Omental fat pad (tissue), 4 donors: ENCODE measurements at places on chromosomes 3 and 15.

DNA sequence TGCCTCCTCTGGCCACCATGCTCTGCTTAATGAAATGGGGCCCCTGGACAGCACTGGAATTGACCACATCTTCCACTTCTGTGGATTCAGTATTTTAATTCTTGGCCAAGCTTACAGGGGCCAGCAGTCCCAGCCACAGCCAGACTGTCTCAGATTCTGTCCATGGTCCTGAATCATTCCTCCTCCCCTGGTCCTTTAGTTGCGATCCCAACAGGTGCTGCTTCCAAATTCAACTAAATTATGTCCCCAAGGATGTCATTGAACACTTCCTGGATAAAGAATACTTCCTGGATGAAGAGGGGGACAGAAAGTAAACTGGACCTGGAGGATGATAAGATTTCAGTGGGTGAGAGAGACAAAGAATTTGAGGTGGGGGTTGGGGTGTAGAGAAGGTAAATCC is 111.1 kb upstream of the FOXB1 start:
- DNase-seq: no peak

- no peak for DNase-seq
These were observed 212.8 kb upstream of the EIF1B start for GRCh38 chr3:40096661-40097111.

GRCh38 chr3:17444865-17445264 is 297.6 kb downstream of the TBC1D5 start:
- DNase-seq: no peak

GRCh38 chr3:32781211-32781968 is 36.4 kb upstream of the TRIM71 start:
- no peak for DNase-seq

- no peak for DNase-seq
These were observed 151.6 kb upstream of the CTDSPL start for GRCh38 chr3:37709946-37710640.

DNA sequence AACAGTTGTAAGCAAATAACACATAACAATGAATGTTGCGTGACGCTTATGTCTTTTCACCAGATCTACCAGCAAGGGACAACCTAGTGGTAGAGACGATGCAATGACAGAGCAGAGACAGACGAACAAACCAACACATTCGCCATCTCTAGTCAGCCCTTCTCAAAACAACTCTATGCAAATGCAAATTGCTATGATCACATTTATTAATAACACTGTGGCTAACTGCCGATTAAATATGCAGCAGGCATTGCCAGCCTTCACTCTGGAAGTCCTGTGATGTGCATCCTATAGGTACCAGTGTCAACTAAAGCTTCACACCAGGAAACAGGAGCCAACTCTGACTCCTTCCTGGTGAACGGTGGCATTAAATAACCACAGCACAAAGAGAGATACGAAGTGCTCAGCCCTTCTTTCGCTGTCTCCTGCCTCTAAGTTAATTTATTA is 94.2 kb downstream of the FOXP1 start:
- no peak for DNase-seq

DNA sequence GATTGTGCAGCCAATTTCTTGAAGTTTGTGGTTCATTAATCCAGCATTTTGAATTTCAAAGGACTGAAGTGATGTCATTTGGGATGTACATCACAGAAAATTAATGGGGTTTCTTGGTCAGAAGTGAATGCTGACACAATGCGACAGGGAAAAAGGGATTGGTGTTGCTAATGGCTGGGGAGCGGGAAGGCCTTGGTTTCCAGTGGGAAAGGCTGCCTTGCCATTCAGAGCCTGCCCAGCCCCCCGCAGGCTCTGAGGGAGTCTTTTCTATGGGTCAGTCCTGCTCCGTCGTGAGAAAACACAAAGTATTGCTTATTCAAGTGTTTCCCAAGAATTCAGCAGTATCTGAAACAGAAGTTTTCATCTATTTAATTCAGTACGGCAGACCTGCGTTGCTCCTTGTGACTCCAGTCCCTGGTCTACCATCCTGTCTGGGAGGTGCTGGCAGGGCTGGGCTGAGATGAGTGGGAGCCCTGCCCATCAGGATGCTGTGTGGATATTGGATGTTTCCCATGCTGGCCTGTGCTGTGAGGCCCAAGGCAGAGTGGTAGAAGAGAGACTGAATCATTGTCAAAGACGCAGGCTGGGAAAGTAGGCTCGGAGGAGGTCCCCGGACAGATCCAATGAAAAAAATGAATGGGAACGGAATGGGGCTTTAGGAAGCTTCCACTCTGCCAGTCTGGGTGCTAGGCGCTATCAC is 111.2 kb upstream of the KLHL25 start:
- DNase-seq: no peak

DNA sequence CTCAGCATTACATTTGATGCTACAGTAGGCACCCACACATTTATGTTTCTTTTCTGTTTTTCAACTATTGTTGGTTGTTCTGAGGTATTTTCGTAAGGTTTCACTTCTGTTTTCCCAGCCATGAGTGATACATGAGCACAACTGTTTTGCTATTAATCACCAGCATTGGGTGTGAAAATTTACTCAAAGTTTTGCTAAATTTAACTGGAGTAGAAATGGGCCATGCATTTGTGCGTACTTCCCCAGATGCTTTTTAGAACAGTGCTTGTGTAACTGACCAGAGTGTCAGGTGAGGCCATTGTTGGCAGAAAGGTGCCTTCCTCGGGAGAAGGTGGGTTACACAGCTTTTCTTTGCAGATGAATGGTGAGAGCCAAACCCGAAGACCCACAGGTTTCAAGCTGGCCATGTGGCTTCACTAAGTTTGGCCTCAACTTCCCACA is 70.4 kb downstream of the ST6GAL1 start:
- DNase-seq: no peak

DNA sequence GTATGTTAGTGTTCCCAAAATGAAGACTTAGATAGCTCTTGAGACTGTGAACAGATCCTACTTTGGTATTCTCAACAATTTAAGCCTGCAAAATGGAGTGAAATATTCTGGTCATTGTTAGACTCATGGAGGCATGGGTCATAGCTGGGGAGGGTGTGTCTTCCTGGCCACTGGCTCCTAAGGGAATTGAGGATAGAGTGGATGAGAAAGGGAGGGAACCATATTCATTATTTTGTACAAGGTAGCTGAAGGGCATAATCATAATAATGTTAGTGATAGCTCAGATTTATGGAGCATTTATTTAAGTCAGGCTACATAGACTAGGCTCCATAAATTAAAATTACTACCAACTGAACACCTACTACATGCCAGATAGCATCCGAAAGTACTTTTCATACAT is 253.6 kb downstream of the NR1D2 start:
- DNase-seq: no peak

DNA sequence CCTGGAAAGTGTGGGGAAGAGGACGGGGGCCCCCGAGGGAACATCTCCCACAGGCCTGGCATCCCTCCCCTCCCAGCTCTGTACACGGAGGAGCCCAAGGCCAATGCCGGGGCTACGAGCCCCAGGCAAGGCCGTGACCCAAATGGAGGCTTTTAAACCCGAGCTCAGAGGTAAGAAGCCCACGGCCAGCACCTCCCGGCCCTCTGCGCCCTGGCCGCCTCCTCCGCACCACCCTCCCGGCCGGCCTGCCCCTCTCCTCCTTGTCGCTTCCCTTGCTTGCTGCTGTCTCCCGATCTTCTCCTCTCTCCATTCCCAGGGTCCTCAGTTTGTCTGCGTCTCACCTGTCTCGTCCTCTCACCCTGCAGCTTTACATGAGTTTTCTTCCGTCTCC is 1.3 kb downstream of the MUC4 start:
- DNase-seq: no peak

- DNase-seq: no peak
These were observed 213.7 kb upstream of the ADAMTS9 start for GRCh38 chr3:64901522-64901885.

DNA sequence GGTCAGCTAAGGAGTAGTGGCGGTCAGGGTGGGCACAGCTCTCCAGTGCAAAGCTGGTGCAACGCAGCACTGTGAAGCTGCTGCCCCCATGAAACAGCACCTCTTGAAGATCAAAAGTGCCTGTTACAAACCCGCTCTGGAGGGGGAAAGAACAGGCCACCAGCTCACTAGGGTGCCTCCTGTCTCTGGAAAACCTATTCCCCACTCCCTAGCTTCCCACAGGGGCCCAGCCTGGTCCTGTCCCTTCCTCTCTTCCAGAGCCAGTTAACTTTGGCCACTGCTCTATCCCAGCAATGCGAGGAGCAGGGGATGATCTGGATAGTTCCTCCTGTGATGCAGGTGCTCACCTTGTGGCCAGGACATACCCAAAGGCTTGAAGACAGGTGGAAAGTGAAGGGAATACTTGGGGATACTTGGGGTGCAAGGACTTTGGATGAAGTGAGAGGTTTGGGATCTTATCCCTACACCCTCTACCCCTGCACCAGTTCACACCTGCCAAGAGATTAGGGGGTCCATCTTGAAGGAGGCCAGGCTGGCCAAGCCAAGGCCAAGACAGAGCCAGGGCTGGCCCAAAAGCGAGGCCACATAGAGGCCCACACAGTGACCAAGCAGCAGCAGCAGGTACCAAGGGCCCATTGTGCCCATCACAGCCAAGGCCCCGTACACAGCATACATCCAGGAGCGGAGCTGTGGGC is 4.2 kb downstream of the HHATL start:
- DNase-seq: peak; percentile 14

GRCh38 chr3:170240142-170240541 is 17.9 kb downstream of the PRKCI start:
- no peak for DNase-seq

- no peak for DNase-seq
These were observed 51.7 kb upstream of the SLC4A7 start for GRCh38 chr3:27535809-27536392.

GRCh38 chr15:59131969-59132562 is 27.1 kb downstream of the CCNB2 start:
- no peak for DNase-seq

- DNase-seq: no peak
These were observed 6.1 kb upstream of the NR2E3 start for GRCh38 chr15:71804226-71804625.
